ENCODE measurements at places on chromosomes 7 and 10.

- DNase-seq, result no peak
- H3K4me3 ChIP-seq, result no peak overlapping the region
- H3K4me1 ChIP-seq, result no peaks in the 10 kb centered on the region
- peaks cover 8% of the 10 kb centered on the region for H3K27me3 ChIP-seq
- no peak overlapping the region for H3K27ac ChIP-seq
These were observed 266.9 kb downstream of the TNS3 start for GRCh38 chr7:47314728-47315607.

DNA sequence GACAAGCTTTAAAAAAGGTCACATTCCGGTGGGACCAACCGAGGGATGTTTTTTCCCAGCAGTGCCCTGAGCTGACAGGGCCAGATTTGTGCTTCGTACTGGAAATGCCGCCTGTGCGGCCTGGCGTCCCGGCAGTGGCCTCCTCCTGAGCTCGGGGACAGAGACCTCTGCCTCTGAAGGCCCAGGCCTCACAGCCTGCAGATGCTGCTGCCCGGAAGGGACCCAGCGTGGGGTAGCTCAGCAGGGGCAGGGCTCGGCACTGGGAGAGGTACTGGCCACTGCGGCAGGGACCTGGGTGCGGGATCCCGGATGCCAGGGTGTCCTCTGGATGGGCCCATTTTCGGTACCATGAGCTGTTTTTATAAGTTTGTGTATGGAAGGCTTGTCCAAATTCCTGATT, 52.4 kb upstream of the CFAP46 start:
- DNase-seq, result no peak
- peaks cover 13% of the 10 kb centered on the region for H3K27me3 ChIP-seq
- no peak overlapping the region for H3K4me3 ChIP-seq

- H3K36me3 ChIP-seq, result no peaks in the 10 kb centered on the region
- no peaks in the 10 kb centered on the region for H3K4me1 ChIP-seq
- H3K27me3 ChIP-seq, result no peaks in the 10 kb centered on the region
- no peak overlapping the region for H3K27ac ChIP-seq
These were observed 69.5 kb downstream of the SEC61G start for GRCh38 chr7:54689394-54690049.

DNA sequence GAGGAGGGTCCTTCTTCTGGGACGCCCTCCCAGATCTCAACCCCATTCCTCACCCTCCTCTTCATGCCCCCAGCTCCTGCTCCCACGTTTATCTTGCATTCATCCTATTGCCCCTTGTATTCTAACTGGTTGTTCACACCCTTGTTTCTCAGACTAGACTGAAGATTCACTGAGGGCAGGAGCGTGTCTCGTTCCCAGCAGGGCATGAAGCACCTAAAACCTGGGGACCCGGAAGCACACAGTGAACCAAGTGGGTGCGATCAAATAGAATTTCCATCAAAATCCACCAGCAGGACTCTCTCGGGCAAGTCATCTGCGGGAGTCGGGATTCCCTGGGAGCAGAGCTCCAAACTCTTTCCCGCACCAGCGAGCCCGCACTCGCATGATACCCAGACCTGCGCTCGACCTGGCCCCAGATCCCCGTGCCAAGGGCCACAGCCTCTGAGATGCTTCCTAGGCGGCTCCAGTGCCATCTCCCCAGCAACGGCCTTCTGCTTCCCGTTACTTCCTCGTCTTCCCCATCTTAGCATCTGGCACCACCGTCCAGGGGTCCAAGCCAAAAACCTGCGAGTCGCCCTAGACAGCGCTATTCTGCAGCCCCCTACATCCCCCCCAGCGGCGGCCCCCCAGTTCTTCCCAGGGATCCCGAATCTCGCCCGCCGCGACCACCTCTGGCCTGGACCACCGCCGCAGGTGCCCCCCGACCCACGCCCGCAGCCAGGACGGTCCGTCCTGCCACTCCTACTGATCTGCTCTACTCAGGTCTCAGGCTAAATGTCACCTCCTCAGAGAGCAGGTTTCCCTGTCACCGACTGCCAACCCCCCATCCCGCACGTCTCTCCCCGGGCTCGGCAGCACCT, 6.1 kb upstream of the GBX1 start:
- H3K27me3 ChIP-seq, result peaks cover 52% of the 10 kb centered on the region
- H3K27ac ChIP-seq, result no peak overlapping the region
- no peak for DNase-seq
- H3K36me3 ChIP-seq, result peaks cover 4% of the 10 kb centered on the region

GRCh38 chr7:5422396-5423305, 983 bp downstream of the TNRC18 start:
- peak overlapping the region; percentile 75 for H3K4me3 ChIP-seq
- H3K4me1 ChIP-seq, result peaks cover 48% of the 10 kb centered on the region
- DNase-seq, result no peak
- peaks cover 26% of the 10 kb centered on the region for H3K36me3 ChIP-seq
- peaks cover 74% of the 10 kb centered on the region for H3K27me3 ChIP-seq

DNA sequence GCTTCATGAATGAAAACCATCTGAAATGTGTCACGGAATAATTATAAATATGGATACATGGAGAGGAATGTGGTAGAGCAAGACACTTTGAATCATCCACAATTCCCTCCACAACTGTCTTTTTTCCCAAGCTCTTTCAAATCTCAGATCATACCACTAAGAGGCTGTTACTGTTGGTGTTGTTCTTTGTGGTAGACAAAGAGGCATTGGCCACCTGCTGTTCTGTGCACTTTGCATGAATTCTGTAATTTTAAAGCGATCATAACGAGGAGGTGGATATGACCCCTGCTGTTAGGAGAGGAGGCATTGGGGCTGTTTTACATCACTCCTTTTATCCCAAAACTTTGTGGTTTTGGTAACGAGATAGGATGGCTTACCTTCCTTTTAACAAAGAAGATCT, 141.2 kb upstream of the KLF6 start:
- H3K27ac ChIP-seq, result no peak overlapping the region
- H3K36me3 ChIP-seq, result peaks cover 2% of the 10 kb centered on the region

DNA sequence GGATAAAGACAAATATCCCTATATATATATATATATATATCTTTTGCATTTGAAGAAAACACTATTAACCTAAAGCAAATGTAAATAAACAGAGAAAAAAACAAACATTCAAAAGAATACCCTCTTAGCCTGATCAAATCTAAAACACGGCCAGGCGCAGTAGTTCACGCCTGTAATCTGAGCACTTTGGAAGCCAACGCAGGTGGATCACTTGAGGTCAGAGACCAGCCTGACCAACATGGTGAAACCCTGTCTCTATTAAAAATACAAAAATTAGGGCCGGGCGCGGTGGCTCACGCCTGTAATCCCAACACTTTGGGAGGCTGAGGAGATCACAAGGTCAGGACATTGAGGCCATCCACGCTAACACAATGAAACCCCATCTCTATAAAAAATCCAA, 9.2 kb downstream of the ANXA7 start:
- no peaks in the 10 kb centered on the region for H3K27me3 ChIP-seq
- no peak overlapping the region for H3K4me3 ChIP-seq
- H3K27ac ChIP-seq, result no peak overlapping the region
- peaks cover 59% of the 10 kb centered on the region for H3K4me1 ChIP-seq

Data from central memory CD8-positive, alpha-beta T cell (primary cell).